GF-D8 (cell line): ENCODE measurements at places on chromosomes 11 and 22.
A peak's percentile ranks its signal among the peaks of the same experiment; 100 is the strongest.

- no peak for DNase-seq
Observed at GRCh38 chr11:131683131-131683530, 312.7 kb downstream of the NTM start.

DNA sequence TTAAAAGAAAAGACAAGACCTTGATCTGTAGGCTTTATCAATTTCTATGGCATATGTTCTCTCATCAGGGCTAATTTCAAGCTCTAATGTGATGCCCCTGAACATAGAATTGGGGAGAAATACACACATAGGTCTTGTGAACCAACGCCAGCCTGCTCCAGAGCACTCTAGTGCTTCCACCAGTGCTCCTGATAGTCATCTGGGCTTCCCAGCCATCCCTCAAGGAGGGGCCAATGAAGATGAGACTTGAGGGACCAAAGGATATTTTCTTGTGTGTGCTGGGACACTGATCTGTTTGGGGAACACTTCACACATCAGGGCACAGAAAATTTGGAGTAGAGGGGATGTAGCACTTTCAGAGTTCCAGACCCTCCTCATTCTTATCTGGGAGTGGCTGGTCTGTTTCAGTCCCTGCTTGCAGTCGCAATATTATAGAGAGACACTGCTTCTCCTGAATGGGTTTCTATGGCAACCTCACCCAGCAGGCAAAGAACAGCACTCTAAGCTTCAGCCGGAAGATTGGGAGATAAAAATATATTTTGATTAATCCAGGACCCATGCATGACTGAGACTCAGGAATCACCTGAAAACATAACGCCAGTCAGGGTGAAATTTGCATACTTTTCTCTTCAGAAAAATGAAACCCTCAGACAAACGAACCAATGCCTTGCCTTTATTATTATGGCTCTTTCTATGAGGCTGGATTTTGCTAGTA is 28.4 kb upstream of the SCN3B start:
- no peak for DNase-seq

DNA sequence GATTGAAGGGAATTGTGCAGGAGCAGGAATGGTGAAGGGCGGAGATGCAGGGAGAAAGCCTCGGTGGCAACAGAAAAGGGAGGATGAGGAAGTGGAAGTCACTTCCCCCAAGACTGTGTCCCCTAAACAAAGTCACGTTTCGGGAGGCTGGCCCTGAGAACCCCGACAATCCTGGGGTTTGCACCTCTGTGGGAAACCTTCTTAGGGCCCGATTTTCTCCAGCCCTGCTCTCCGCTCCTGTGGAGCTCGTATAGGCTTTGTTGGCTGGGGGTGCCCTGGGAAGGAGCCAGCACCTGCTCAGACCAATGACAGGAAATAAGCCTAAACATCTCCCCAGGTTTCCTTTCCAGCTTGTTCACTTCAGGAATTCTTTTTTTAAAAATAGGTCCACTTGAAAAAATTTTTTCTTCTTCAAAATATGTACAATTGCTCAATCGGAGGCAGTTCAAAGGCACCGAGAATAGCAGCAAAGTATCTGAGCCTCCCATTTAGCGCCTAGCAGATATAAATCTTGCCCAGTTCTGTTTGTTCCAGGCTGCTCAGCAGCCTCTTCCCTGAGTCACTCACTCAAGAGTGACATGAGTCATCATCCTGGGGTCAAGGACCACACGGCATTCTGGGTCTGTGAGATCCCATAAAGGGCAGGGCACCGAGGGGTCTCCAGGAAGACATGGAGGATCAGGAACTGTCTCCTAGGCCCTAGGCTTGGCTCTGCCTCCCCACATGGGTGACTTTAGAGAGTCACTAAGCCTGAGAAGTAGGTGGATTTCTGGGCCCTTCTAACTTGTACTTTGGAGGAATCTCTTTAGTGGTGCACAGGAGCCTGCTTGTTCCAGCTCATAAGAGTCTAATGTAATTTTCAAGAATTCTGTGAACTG is 34.0 kb downstream of the IRAG1 start:
- DNase-seq: no peak

DNA sequence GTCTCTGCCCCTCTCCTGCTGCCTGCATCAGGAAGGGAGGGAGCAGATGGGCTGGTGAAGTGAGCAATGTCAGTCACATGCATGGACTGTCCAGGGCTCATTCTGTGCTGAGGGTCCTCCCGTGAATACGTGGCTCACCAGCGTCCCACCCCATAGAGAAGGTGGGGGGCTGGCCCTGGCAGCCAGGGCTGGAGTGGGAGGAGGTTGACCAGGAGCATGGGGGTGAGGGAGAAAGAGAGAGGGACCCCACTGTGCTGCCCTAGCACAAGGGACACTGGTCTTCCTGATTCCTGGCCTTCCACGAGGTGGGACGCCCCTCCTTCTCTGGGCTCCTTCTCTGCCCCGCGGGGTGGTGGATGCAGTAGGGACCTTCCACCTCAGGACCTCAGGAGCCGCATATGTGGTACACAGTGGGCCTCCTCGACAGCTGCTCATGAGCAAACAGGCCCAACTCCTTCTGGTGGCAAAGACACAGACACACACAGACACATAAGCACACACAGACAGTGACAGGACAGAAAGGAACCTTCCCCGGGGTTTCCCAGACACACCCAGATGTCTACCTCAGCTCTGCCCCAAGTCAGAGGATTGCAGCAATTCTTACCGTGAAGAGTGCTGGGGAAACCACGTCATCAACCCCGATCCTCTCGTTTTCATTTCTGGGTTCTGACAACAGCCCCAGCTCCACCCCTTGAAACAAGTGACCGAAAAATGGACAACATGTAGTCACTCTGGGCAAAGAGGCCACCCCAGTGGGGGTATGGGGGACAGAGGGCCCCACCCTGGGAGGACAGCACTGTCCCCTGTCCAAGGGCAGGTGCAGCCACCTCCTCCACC is 3.6 kb upstream of the APOBEC3A start:
- no peak for DNase-seq

DNA sequence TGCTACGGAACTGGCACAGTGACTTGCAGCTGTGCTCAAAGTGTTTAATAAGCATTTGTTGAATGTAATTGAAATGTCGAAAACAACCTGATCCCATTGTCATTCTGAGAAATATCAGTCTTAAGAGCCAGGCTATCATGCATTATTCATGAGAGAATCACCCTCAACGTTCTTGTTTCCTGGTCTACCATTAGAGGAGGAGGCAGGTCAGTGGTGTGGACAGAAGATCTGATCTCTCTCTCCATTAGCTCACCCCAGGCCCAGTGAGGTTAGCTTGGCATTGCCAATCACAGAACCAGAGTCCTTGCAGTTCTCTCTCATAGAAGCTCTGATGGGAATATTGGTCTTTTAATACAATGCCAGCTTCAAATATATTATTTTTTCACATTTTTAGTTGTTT is 121.1 kb upstream of the SPON1 start:
- no peak for DNase-seq

DNA sequence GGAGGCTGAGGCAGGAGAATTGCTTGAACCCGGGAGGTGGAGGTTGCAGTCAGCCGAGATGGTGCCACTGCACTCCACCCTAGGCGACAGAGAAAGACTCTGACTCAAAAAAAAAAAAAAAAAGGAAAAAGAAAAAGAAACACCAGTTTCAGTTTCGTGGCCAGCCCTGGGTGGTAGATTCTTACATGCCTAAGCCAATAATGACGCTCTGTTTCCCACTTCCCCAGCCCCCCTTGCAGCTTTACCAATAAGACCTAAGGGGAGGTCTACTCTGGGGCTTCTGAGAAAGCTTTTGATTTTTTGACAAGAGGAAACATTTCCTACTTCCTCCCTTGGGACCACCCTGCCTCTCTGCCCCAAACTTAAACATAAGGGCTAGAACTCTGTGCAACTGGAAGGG is 30.0 kb upstream of the PTPRJ start:
- DNase-seq: no peak

DNA sequence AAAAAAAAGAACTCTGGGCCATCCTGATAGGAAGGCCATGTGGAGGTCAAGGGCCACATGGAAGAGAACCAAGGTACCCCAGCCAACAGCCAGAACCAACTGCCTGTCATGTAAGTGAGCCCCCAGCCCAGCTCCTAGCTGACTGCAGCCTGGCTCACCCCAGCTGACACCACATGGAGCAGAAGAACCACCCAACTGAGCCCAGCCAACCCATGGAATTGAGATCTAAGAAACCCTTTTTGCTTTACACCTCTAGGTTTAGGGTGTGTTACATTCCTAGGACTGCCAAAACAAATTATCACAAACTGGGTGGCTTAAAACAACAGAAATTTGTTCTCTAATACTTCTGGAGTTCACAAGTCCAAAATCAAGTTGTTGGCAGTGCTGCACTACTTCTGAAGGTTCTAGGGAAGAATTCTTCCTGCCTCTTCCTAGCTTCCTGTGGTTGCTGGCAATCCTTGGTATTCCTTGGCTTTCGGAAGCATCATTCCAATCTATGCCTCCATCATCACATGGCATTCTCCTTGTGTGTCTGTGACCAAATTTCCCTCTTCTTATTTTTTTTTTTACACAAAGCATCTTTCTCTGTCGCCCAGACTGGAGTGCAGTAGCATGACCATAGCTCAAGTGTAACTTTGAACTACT is 4.4 kb downstream of the C11orf86 start:
- no peak for DNase-seq

DNA sequence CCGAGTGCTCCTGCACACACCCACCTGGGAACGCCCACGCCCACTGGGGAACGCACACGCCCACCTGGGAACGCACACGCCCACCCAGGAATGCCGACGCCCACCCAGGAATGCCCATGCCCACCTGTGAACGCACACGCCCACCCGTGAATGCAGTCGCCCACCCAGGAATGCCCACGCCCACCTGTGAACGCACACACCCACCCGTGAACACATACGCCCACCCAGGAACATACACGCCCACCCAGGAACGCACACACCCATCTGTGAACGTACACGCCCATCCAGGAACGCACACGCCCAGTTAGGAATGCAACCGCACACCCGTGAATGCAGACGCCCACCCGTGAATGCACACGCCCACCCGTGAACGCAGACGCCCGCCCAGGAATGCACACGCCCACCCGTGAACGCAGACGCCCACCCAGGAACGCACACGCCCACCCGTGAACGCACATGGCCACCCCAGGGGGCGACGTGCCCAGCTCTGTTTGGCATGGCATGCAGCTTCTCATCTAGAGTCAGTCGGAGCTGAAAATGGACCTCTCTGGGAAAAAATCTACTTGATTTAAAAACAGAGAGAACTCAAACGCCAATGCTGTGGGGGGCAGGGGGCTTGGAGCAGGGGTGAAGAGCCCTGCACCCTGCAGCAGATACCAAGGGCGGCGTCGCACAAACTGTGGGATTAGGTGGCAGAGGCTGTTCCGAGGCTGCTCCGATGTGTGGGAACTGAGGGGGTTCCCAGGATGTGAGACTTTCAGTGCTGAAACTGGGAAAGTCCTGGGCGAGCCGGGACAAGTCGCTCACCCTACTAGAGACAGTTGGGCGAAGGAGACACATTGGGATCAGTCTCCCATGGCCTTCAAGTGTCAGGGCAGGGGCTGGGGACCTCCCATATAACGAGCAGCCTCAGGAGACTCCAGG is 83.3 kb downstream of the MYEOV start:
- no peak for DNase-seq

DNA sequence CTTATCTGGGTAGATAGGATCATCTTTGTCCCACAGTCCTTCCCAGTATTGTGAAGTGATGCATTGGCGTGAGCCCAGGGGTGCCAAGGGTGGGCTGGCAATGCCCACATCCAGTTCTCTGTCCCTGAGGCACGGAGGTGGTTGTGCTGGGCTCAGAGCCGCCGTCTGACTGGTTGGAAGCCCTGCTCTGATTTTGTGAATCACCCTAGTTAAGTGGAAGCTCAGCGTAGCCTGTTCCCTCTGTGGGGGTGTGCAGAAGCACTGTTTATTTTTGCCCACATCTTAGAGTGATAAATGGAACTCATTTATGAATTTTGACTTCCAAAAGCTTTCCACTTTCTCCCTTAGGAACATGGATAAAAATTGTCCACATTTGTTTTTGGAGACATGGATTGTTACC is 13.6 kb downstream of the BCR start:
- DNase-seq: no peak

DNA sequence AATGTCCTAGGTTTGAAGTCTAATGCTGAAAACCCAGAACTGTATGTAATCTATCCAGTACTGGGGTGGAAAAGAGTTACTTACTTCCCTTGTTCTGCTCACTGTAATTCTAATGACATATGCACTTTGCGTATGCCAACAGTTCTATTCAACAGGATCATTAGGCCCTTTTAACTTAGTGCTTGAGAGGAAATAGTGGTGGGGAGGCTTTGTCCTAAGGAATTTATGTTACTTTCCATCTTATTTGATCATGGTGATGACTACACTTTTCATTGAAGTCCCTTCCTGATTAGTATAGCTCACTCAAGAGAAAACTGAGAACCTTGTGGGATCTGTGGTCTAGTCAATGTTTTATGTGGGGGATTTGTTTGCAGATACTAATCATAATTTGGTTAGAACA is 348.2 kb downstream of the GUCY1A2 start:
- no peak for DNase-seq

- no peak for DNase-seq
Observed at GRCh38 chr22:30092686-30093085, 12.4 kb downstream of the HORMAD2 start.

- no peak for DNase-seq
Observed at GRCh38 chr11:81165164-81165563, 1568.5 kb downstream of the FAM181B start.

DNA sequence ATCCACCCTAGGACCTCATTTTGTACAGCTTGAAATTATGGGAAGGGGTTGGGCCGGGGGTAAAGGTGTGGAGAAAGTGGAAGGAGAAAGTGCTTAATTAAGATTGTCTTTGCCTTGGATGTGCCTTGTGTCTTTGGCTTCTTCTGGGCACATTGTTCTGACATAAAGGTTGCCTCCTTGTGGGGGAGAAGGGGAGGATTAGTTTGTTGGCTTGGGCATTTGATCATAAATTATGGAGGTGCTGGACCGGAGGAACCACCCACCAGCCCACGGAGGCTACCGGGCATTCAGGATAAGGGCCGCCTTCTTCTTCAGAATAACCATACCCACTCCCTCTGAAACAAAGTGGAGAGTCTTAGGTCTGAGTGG is 1.3 kb downstream of the PAFAH1B2 start:
- peak; percentile 78 for DNase-seq

DNA sequence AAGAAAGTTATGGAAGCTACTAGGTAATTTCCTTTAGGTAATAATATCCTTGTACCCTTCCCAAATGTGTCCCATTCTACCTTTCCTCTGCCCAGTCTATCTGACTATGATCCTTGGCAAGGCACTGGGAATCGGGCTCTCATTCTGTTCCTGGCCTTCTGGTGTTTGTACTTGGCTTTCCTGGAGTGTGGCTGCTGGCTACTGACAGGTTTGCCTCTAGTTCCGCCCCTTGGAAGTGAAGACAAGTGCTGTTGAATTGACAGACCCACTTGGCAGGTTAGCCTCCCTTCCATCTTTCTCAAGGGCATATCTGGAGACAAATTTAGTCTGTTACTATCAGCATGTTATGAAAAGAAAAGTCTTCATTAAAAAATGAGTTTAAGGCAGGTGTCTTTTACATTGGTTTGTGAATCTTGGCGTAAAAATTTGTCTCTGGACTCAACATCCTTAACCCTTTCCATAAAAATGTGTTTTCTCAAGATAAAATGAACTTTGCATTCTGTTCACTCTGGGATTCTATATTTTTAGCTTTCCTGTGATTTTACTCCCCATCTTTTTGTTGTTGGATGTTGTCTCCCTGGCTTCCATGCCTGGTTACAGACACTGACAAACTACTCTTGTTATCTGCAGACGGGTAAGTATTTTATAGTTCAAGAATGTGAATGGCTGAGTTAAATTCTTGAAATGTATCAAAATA is 287.4 kb upstream of the PDGFD start:
- DNase-seq: no peak

- no peak for DNase-seq
Observed at GRCh38 chr11:9756878-9757277, 93.0 kb downstream of the SWAP70 start.
